NCI-H1105 treated with DMSO at 0.1 percent for 48 hours (cell line): ENCODE measurements at places on chromosomes 4 and X.
A peak's percentile ranks its signal among the peaks of the same experiment; 100 is the strongest.

DNA sequence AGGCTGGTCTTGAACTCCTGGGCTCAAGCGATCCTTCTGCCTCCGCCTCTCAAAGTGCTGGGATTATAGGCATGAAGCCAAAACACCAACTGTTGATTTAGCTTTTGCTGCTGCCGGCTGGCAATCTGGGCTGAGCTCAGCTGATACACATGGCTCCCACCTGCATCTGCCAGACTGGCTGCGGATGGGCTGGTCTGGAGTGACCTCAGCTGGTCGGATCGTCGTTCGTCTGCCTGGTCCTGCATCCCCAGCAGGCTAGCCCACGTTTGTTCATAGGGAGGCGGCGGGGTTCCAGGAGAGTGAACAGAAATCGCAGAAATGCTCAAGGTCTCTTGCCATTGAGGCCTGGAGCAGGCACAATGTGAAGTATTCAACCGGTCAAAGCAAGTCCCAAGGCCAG lies 74.4 kb upstream of the DDX3X start:
- no peak for DNase-seq

- no peak for DNase-seq
Observed at GRCh38 chr4:71609651-71610050, 174.2 kb downstream of the GC start.

DNA sequence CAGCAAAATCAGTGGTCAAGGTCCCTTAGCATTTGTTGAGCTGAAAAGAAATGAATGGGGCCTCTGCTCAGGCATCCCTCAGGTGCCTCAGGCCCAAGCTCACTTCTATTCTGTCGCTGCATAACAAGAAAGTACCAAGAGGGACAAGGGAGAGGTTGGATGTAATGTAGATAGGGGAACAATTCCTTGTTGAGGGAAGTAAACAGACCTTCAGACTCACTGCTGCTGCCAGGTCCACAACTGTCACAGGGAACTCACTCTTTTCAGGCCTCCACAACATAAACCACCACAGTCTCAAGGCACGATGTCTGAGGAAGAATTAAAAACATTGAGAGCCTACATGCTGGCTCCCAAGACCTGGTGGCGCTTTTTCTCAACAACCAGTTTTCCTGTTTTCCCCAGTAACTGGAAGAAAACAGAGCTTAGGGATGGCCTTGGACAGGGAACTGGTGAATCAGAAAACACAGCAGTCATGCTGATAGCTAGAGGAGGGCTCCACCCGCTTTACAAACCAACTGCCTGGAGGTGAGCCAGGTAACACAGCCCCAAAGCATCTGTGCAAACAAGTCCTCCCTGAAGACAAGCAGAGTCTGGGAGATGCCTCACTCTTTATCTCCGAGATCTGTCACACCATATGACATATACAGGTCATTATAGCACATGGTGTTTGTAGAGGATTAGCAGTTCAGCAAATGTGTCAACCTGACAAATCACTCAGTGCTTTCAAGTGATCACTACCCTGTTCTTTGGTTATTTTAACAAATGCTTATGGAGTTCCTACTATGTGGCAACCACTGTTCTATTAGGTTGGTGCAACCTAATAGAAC lies 14.3 kb upstream of the AWAT1 start:
- DNase-seq, result no peak

DNA sequence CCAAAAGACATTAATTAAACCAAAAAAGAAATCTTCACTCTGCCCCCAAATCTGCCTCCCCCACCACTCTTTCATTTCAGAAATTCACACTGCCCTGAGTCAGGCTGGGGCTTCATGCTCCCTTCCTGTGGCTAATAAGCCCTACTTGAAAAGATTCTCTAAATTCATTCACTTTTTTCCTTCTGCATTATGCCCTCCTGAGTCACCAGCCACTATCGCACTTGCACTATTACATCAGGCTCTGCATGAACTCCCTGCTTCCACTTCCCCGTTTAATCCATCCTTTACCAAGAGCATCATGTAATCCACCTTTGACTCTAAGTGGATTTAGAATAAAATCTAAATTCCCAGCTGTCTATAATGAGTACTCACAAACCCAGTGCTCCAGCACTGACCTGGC lies 295.4 kb upstream of the KLF3 start:
- no peak for DNase-seq

GRCh38 chrX:136750364-136750763 lies 30.4 kb downstream of the ARHGEF6 start:
- no peak for DNase-seq

GRCh38 chrX:55057675-55058249 lies 17.1 kb upstream of the PAGE2B start:
- peak; percentile 56 for DNase-seq

- DNase-seq, result no peak
Observed at GRCh38 chr4:114768501-114768900, 169.9 kb downstream of the UGT8 start.

DNA sequence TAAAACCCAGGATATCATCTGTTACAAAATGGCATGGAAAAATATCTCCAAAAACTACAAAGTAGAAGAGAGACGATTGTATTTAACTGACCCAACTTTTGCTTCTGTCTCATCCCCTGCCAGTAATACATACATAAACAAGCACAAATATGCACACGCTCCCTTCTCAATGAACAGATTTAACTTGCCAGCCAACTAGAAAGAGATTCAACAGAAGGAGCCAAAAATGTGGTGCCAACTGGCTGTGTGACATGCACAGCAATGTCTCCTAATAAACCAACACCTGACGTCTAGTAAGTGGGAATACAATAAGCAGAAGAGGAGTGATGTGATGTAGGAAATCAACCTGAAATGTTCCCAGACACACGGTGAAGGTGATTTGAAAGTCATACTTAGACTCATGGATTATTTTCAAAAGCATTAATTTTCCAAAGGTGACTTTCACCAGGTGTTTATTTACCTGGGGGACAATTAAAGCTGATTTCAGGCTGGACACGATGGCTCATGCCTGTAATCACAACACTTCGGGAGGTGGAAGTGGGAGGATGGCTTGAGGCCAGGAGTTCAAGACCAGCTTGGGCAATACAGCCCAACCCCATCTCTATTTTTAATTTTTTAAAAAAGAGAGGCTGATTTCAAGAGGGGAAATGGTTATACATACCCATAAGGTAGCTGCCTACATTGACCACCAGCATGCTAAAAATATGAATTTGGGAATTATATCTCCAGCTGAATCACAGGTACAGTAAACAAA lies 33.7 kb downstream of the SH3RF1 start:
- DNase-seq, result no peak

DNA sequence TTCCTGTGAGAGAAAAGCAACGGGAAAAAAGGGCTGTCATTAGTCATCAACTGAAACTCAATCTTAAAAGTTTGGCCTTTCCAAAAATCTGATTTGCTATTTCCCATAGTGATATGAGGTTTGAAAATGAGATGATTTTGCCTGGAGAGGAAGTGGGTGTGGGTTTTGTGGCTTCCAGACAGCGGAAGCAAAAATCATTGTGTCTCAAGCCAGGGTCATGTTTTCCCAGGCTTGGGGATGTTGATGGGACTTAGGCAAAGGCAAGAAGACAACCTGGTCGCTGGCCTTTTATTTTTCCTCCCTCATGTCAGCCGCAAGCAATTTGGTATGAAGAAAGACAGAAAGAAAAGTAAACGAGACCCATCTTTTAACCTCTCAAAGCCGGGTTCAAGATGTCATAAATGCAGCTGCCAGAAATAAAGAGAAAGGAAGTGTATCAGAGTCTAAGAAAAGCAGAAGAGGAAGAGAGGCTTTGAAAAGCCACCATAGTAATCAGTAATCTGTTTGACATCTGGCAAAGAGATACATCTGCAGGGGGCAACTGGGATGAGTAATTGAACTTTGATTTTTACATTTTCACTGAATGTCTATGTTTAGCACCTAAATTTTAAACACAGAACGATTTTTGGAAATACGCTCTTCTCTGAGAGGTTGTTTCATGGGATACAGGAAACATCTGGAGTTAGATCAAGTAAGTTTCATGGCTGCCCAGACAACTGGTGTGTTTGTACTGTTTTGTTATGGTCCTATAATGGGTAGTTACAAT lies 521.6 kb upstream of the SLIT2 start:
- no peak for DNase-seq

- DNase-seq, result no peak
Observed at GRCh38 chrX:151789179-151789800, 54.7 kb downstream of the CNGA2 start.

DNA sequence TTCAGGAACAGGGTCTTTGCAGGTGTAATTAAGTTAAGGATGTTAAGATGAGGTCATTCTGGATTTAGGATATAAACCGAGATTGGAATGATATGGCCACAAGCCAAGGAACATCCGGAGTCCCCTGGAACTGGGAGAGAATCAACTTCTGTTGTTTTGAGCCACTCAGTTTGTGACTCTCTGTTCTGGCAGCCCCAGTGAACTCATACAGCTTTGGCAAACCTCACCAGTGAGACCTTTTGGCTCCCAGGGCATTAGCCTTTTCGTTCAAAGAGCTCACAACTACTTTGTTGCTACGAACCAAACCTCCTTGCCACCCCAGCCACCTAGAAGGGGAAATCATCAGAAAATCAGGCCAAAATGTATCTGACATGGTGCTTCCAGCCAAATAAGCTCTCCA lies 80.4 kb downstream of the MTMR1 start:
- no peak for DNase-seq

DNA sequence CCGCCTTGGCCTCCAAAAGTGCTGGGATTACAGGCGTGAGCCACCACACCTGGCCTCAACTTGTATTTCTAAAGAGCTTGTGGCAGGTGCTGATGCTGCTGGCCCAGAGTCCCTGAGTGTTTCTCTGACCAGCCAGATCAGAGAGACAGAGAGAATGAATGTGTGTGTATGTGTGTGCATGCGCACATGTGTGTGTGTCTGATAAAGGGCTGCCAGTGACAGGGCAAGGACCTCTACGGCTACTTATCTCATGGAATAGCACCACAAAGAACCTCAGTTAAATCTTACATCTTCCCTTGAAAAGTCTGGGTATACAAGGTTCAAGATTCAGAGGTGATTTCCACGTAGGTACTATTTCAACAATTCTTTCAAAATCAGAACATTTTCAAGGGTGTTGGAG lies 86.0 kb downstream of the SCD5 start:
- DNase-seq, result no peak

- DNase-seq, result peak; percentile 71
Observed at GRCh38 chr4:157128395-157128794, 52.4 kb downstream of the GLRB start.

DNA sequence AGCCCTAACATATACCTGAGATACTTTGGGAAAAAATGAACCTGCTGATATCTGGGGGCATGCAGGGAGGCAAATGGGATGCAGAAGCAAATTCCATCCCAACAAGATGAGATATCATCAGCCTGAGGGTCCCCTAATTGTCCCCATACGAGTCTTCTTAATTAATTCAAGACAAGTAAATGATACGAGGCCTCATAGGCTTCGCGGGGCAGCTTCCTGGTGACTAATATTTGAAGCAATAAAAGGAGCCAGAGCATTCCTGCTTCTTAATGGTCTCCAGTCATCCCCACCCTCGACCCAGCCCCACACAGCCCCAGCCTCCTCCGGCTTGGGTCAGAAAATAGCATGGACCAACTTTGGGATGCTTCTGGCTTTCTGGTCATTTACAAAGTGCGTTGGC lies 99.6 kb upstream of the MSX1 start:
- no peak for DNase-seq

- no peak for DNase-seq
Observed at GRCh38 chr4:180160195-180160983, 2082.8 kb upstream of the TENM3 start.

DNA sequence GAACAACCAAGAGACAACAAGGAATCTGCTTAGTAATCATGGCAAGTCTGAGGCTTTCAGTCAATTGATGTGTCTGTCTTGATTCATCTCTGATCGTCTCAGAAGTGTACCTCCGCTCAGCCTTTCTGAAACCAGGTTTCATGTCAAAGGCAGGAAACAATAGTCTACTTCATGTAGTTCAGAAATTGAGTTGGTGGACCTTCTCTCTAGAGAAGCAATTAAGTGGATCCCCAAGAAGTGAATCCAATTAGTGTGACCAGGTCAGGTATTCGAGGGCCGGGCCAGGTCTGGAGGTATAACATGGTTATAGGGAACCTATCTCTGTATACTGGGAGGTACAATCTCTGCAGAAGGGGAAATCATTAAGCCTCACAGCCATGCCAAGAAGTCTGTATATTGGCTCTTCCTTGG lies 32.0 kb downstream of the DAPP1 start:
- DNase-seq, result no peak

- peak; percentile 33 for DNase-seq
Observed at GRCh38 chrX:70664726-70665125, 220.1 kb downstream of the DLG3 start.

DNA sequence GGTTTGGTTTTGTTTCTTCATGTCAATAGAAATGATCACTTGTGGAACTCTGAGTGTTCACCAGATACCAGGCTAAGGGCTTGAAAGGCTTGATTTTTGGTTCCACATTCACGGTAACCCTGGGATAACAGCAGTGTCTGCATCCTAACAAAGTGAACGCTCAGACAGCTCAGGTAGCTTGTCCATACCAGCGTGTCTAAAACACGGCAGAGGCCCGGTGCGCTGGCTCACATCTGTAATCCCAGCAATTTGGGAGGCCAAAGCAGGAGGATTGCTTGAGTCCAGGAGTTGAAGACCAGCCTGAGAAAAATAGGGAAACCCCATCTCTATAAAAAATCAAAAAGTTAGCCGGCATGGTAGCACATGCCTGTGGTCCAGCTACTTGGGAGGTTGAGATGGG lies 49.0 kb downstream of the HTRA3 start:
- DNase-seq, result no peak

GRCh38 chr4:69830560-69831269 lies 29.2 kb downstream of the SULT1E1 start:
- peak; percentile 45 for DNase-seq

DNA sequence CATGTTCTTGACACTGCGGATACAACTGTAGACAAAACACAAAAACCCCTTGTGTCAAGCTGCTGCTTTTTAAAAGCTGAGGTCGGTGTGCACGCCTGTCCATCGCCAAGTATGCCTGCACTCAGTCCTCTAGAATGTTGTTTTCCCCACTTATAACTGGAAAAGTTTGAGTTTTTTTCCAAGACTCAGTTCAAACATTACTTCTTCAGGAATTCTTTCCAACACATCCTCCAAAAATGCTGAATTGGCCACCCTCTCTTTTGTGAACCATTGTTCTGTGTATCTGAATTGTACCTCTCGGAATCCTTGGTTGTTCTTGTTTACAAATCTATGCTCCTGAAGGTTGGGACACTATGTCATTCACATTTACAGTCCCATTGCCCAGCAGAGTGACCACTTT lies 94.6 kb downstream of the REELD1 start:
- DNase-seq, result no peak

DNA sequence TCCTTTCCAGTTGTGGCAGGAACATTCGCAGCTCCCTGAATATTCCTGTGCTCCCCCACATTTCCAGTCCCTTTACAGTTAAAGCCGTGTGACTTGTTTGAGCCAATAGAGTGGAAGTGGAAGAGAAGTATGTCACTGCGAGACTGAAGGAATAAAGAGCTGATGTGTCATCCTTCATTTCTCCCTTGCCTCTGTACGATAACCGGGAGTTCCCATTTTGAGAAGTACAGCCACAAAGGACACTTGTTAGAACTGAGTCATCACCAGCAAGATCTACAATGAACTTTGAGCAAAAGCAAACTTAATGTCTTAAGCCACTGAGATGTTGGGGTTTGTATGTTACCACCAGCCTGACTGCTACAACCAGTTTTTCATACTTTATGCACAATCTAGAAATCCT lies 92.3 kb downstream of the SPRY1 start:
- no peak for DNase-seq

GRCh38 chrX:15815779-15816437 lies 25.6 kb downstream of the ZRSR2 start:
- no peak for DNase-seq

GRCh38 chr4:10020871-10021652 lies at the start of gene SLC2A9:
Gene SLC2A9 (minus strand): TSS chr4:10021497. CDS start chr4:10021429, 68 bp downstream.
- DNase-seq, result no peak
